CD4-positive, alpha-beta T cell treated with Interleukin-2 at 100 ng/mL for 4 hours (primary cell): ENCODE measurements at places on chromosomes 11 and 22.

GRCh38 chr11:116680349-116681125, 92.2 kb downstream of the BUD13 start:
- DNase-seq, result no peak

DNA sequence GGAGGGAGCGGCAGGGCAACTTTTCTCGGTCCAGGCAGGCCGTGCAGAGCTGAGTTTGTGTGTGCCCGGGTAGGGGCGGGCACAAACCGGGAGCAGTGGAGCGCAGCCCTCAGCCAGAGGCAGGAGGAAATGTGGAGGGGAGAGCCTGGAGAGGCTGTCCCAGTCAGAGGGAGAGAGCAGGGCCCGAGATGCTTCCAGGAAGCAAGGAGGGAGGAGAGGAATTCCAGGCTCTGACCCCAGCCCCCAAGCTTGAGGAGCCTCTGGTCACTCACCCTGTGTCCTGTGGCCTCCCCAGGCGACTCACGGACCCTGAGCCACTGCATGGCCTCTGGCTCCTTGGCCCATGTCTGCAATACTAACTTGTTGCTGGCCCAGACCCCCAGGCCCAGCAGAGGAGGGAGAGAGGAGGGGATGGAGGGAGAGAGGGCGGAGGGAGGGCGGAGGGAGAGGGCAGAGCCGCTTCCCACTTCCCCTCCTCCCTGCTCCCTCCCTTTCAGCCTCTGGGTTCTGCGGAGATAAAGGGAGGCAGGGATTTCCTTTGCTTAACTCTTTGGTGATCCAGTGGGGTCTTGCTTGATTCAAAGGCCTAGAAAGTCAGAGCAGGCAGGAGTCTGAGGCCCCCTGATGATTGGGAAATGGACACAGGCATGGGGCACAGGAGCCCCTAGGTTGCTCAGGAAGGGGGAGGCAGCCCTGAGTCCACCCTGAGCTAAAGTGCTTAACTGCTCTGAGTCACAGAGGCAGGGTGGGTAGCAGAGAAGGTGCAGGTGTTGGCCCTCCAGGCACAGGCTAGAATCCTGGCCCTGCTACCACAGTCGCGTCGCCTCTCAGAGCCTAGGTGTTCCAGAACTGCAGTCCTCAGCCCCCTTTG, at the start of gene C1QTNF6:
C1QTNF6 (minus strand) TSS at position 357 of the 871 bp plus-strand sequence; CDS start at position 323, 34 bp downstream.
- DNase-seq, result no peak

DNA sequence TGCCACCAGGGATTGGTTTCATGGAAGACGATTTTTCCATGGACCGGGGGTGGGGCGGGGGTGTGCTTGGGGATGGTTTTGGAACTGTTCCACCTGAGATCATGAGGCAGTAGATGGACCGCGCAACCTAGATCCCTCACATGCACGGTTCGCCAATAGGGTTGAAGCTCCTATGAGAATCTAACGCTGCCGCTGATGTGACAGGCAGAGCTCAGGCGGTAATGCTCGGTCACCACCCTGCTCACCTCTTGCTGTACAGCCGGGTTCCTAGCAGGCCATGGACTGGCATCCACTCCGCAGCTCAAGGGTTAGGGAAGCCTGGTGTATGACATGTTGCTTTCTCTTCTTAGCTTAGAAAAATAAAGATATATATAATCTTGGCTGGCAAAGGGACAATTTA, 22.0 kb downstream of the RBX1 start:
- DNase-seq, result no peak

DNA sequence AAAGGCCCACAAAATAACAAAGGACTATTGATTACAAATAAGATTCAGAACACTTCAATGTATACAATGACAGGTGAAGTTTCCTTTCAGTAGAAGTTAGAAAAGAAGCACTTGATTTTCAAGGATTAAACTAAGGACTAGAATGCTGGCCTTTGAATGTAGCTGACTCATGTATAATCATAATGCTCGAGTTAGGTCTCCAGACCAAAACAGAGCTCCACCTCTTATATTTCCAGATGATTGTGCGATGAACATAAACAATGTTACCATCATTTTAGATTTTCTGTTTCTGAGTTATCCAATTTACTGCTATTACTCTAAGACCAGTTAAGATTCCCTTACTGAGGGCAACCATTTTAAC, 40.4 kb upstream of the RAPSN start:
- DNase-seq, result no peak

DNA sequence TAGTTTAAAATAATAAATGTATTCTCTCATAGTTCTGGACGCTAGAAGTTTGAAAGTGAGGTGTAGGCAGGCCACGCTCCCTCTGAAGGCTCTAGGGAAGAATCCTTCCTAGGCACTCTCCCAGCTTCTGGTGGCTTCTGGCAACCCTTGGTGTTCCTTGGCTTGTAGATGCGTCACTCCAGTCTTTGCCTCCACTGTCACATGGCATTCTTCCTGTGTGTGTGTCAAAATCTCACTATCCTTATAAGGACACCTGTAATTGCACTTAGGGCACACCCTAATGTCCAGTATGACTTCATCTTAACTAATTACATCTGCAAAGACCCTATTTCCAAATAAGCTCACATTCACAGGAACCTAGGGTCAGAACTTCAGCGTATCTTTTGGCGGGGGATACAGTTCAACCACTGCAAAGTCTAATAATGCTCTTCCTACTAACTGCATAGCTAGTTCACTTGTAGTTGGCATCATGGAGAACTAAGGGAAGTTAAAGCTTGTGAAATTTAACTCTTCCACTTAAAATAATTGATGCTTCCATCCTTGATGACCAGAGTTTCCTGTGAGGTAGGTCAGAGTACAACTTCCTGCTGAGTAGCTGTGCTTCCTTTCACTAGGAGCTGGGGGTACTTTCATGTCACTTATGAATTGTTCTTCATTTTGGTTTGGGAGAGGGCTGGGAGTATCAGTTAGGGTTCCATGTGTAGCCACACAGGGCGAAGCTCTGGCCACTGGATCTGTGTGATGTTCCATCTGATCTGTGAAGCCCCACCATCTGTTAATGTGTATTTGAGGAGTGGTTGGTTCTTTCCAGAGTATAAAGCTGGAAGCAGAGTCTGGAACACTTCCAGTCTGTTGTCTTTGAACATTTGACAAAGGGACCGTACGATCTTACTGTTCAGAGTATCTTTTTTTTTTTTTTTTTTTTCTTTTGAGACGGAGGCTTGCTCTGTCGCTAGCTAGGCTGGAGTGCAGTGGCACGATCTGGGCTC, 10.5 kb downstream of the YWHAH start:
- no peak for DNase-seq

- DNase-seq, result no peak
Measured at GRCh38 chr11:88280673-88281316, 56.7 kb downstream of the CTSC start.

- DNase-seq, result no peak
Measured at GRCh38 chr11:364991-365725, 4.1 kb upstream of the B4GALNT4 start.

DNA sequence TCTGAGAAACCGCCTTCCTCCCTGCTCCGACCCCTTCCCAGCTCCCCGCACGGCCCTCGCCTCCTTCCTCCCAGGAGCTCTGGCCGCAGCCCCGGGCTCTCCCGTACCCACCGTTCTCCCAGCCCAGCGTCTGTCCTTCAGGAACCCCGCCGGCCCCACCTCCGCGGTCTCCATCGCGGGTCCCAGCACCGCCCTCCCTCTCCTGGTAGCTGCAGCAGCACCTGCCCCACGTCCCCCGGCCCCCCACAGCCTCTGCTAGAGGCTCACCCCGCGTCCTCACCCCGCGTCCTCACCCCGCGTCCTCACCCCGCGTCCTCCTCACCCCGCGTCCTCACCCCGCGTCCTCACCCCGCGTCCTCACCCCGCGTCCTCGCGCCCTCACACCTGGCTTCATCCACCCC, 85.9 kb downstream of the WNT7B start:
- DNase-seq, result no peak

GRCh38 chr11:78957476-78958245, 383.0 kb upstream of the NARS2 start:
- no peak for DNase-seq

DNA sequence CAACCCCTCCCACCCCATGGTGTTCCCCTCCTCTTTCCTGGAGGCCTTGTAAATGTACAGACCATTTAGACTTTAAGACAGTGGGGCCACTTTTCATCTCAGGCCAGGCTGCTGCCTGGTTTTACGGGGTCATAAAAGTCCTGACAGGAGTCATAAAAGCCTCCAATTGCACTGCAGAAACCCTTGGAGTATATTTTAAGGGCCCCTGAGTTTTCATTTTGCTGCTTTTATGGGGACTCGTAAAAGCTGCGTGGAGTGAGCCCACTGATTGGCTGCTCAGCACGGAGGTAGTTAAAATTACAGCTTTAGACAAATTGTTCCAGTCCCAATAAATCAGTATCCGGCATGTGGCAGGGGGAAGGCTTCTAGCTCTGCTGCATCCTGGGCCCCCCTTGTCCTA, 627.6 kb downstream of the NTM start:
- DNase-seq, result no peak

- DNase-seq, result no peak
Measured at GRCh38 chr11:1202154-1202775, 20.6 kb upstream of the MUC5B start.

DNA sequence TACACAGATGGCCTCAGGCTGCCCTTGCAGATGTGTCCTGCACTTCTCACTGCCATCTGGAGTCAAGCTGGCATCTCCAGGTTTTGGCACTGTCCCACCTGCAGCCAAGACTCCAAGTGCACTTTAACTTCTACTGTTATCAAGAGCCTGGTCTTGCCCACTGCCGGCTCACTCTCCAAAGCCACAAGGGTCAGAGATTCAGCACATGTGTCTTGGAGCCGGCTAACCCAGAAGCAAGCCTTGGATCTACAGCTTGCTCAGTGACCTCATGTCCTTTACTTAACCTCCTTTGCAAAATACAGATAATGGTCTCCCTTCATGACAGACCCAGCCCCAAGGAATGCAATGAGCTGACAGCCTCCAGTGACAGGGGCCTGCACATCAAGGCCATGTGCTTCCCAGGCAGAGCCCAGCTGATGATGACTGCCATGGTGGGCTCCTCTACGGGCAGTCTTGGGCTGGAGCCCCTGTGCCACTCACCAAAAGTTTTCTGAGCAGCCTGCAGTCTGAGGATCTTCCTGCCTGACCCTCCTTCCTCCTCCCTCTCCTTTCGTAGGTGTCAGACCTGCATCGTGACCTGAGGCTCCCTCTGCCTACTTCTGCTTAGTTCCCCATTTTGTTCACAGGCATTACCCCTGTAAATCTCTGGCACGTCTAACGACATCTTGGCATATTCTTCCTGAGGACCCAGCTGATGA, 9.0 kb downstream of the TP53AIP1 start:
- DNase-seq, result no peak
